Hematopoietic multipotent progenitor cell treated with erythropoietin and hydrocortisone succinate and interleukin-3 and kit ligand, for 8 days (in vitro differentiated cells): ENCODE measurements at places on chromosomes 16 and 17.

GRCh38 chr16:22300427-22301071 lies 3.3 kb downstream of the POLR3E start:
- DNase-seq = peak; percentile 79

DNA sequence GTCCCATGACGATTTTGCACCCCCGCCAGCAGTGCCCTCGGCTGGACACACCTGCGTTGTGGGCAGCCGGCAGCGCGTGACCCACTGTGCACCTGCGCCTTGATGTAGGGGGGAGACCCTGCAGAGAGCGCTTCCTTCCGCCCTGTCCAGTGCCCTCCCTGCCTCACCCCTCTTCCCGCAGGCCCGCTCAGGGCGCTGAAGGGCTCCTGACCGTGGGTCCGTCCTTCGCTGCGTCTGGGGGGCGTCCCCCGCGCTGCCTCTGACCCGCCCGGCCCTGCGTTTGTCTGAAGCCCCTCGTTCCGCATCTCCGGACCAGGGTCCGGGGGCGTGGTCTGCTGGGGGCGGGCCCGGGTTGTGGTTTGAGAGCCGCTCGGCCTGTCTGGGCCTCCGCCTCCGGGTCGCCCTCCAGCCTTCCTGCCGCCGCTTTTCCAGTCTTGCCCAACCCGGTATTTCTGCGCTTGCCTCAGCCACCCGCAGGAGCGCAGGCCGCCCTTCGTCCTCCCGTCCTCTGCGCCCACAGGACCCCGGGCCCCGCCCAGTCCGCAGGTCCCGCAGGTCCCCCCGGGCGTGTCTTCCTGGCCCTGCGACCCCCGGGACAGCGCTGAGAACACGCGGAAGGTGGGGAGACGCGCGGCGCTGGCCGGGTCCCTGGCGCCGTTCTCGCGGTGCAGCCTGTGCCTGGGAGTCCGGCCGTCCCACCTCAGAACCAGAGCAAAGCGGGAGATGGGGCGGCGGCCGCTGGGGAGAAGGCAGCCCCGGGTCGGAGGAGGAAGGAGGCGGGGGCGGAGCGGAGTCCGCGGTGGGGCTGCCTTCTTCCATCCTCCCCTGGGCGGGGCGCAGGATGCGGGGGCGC lies 4.0 kb upstream of the IL17C start:
- DNase-seq = peak; percentile 43

DNA sequence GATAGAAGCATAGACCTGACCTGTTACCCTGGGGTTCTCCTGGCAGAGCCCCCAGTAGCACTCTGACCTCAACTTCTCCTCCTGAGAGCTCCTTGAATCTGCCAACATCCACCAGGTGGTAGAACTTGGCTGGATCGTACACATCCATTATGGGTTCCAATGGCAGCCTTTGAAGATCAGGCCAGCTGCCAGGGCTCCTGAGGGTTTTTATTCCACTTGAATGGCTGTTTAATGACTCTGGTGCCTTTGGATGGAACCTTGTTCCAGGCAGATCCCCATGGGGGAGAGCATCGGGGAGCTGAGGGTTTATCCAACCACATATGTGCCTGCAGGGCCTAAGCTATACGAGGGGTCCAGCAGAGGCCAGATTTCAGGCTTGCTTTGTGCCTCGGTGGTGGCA lies 47.1 kb upstream of the CLEC19A start:
- no peak for DNase-seq

GRCh38 chr16:67040906-67041305 lies 12.0 kb downstream of the CBFB start:
- DNase-seq = no peak
